ENCODE measurements at places on chromosomes 5 and 9. TPM values are rescaled to one million over a fixed set of nuclear protein-coding genes. Genes with fewer than 3 reads are reported as not detected.

Gene CFAP77
- total RNA-seq, result not detected

GRCh38 chr5:174655351-174655750, 69.0 kb upstream of the MSX2 start:
- no peak overlapping the region for H3K27ac ChIP-seq
- H3K4me3 ChIP-seq, result no peak overlapping the region
- no peaks in the 10 kb centered on the region for H3K27me3 ChIP-seq

- no peaks in the 10 kb centered on the region for H3K36me3 ChIP-seq
- no peak for DNase-seq
Measured at GRCh38 chr9:76687861-76688391, 76.3 kb upstream of the PCA3 start.

Gene LCN15
- total RNA-seq, result not detected

Gene ENTPD2
- total RNA-seq, result 3.4 TPM

DNA sequence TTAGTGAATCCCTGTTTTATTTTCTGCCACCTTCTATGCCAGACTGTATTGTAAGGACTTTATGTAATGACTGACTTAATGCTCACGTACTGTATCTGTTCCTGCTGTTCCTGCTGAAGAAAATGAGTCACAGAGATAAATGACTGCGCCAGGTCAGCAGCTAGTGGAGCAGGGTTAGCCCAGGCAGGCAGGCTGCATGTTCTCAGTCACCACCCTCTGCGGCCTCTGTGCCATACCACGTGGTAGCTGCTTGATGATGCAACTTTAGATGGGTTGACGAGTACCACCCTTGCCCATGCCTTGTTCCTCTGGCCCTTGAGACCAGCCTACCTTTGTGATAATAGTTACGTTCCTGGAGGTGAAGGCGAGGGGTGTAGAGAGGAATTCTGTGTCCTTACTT, 161.9 kb downstream of the TRIO start:
- DNase-seq, result no peak
- H3K4me3 ChIP-seq, result no peak overlapping the region
- no peaks in the 10 kb centered on the region for H3K4me1 ChIP-seq
- H3K27ac ChIP-seq, result no peak overlapping the region
- no peaks in the 10 kb centered on the region for H3K27me3 ChIP-seq

GRCh38 chr9:93774331-93775102, 180.6 kb downstream of the BARX1 start:
- no peaks in the 10 kb centered on the region for H3K27me3 ChIP-seq
- H3K4me1 ChIP-seq, result no peaks in the 10 kb centered on the region
- H3K27ac ChIP-seq, result no peak overlapping the region
- no peak for DNase-seq

Gene EGFL7
- total RNA-seq, result 30.2 TPM

DNA sequence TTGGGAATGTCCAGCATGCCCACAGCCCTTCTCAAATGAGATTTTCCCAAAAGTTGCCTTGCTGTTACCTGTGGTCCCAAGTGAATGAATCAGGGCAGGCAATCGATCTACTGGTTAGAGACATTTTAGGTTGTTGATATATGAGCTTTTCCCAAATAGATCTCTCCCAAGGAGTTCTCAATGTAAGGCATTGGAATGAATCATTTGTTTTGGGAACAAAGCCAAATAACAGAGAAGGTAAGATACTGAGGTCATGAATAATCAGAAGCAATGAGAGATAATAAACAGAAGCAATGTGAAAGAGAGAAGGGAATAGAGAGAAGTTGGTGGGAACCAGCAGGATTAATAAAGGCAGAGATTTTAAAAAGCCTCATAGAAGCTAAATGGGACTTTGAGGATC, 93.6 kb upstream of the FER start:
- no peaks in the 10 kb centered on the region for H3K36me3 ChIP-seq
- no peak overlapping the region for H3K4me3 ChIP-seq
- DNase-seq, result no peak

Gene FKBP15
- 20.1 TPM for total RNA-seq

Gene GRM6
- not detected for total RNA-seq

Gene ANKRD20A1
- total RNA-seq, result not detected

DNA sequence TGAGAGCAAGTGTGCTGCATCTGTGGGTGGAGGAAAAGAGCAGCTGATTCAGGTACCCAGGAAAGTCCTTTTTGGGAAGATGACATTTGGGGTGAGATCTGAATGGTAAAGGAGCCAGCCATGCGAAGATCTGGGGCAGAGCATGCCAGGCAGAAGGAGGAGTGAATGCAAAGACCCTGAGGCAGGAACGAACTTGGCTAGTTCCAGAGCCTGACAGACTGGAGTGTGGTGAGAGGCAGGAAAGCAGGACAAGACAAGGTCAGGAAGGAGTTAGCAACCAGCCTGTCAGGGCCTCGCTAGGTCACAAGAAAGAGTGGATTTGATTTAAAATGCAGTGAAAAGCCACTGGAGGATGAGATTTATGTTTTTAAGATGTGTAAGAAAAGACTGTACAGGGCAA, 28.2 kb downstream of the RGS7BP start:
- H3K27me3 ChIP-seq, result no peaks in the 10 kb centered on the region
- no peak overlapping the region for H3K27ac ChIP-seq
- H3K4me1 ChIP-seq, result no peaks in the 10 kb centered on the region
- no peaks in the 10 kb centered on the region for H3K36me3 ChIP-seq
- DNase-seq, result no peak

- no peaks in the 10 kb centered on the region for H3K27me3 ChIP-seq
- no peak overlapping the region for H3K4me3 ChIP-seq
- DNase-seq, result no peak
- H3K36me3 ChIP-seq, result no peaks in the 10 kb centered on the region
- no peak overlapping the region for H3K27ac ChIP-seq
Measured at GRCh38 chr5:132222649-132223038, 5.0 kb downstream of the P4HA2 start.

- peaks cover 5% of the 10 kb centered on the region for H3K4me1 ChIP-seq
- DNase-seq, result no peak
- H3K27me3 ChIP-seq, result no peaks in the 10 kb centered on the region
- no peak overlapping the region for H3K27ac ChIP-seq
- H3K36me3 ChIP-seq, result no peaks in the 10 kb centered on the region
- H3K4me3 ChIP-seq, result no peak overlapping the region
Measured at GRCh38 chr9:129198319-129199043, 20.4 kb upstream of the IER5L start.

Gene SHISAL2B
- total RNA-seq, result not detected

DNA sequence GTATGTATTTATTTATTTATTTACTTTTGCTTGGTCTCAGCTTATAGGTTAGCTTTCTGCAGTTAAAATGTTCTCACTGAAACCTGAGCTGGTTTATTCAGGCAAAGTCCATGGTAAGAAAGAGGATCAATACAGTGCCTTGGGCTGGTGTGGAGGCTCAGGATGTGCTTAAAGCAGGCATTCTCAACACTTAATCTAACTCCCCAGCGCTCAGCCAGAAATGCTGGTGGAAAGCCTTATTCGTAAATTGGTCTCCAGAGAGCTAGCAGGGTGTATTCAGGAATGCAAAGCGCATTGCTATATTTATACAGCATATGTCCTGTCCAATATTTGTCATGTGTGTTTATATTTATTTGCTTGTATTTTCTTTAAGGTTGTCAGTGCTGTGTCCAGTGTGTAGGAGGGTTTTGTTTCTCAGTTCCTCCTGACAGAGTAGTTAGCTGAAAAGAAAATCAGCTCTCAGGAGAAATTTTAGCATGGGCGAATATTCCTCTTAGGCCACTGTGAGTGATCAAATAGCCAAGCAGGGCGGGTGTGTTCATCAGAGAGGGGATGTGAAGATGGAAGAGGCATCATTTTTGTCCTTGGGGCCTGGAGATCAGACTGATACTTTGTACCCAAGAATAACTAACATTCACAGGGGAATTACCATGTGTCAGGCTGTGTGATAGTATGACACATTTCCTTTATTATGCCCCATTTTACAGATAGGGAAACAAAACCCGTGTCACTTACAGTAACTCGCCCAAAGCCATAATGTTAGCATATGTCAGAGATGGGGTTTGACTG, 65.8 kb downstream of the DOCK2 start:
- no peak for DNase-seq
- no peak overlapping the region for H3K4me3 ChIP-seq
- no peaks in the 10 kb centered on the region for H3K4me1 ChIP-seq
- H3K27ac ChIP-seq, result no peak overlapping the region
- H3K27me3 ChIP-seq, result no peaks in the 10 kb centered on the region

GRCh38 chr9:77011973-77012821, 7.3 kb upstream of the FOXB2 start:
- no peaks in the 10 kb centered on the region for H3K4me1 ChIP-seq
- no peak overlapping the region for H3K4me3 ChIP-seq
- no peak overlapping the region for H3K27ac ChIP-seq

DNA sequence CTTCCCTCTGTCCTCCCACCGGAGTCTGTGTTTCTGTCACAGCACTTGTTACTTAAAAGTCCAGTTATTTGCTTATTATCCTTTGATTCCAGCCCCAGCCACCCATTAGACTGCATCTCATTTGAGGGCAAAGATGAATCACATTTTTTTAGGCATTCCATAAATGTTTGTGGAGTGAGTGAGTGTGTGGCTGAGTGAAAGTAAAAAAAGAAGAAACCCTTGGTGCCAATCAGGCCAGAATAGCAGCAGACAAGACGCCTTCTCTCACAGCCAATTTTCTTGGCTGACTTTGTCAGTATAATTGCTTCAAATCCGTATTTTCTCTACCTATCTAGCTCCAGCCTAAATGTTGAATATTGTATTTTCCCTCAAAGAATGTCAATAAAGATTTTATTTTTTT, 613.0 kb upstream of the WWC1 start:
- H3K36me3 ChIP-seq, result no peaks in the 10 kb centered on the region
- H3K27me3 ChIP-seq, result no peaks in the 10 kb centered on the region
- no peak overlapping the region for H3K4me3 ChIP-seq

Gene TERT
- total RNA-seq, result 5.1 TPM

DNA sequence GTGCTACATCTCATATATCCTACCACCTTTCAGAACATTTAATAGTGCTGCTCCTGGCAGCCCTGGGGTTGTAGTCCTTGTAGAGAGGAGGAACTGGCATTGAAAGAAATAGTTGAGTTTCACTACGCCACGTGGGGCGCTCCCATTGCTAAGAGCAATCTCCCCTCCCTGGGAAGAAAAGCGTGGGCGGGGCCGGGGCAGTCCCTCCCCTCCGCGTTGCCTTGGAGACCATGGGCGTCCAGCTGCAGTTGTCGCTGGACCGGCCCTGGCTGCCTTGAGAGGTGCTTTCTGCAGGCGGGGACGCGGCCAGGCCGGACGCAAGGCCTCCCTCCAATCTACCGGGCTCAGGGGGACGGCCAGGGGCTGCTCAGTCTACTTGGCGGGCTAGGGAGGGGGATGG, 368 bp upstream of the CCDC180 start:
- peaks cover 7% of the 10 kb centered on the region for H3K4me1 ChIP-seq
- H3K27ac ChIP-seq, result no peak overlapping the region
- DNase-seq, result no peak
- no peaks in the 10 kb centered on the region for H3K27me3 ChIP-seq

Gene PCDHGA9
- 4.4 TPM for total RNA-seq

DNA sequence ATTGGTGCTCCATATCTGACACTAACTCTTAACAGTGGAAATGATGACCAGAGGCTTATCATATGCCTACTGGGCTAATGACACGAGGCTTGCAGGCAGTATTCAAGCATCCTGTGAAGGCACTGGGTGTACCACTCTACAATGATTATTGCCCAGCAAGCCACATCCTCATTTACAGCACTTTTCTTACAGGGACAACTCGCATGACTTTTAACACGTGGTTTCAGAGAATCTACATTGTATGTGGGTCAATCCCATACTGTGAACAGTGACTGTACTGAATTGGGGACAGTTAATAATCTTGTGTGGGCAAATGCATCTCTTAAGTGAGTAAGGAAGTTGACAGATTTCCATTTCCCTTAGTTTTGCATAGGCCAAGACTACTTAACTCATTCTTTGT, 260.0 kb downstream of the TRPM3 start:
- H3K4me3 ChIP-seq, result no peak overlapping the region
- no peaks in the 10 kb centered on the region for H3K27me3 ChIP-seq
- H3K36me3 ChIP-seq, result no peaks in the 10 kb centered on the region
- H3K4me1 ChIP-seq, result no peaks in the 10 kb centered on the region
- no peak for DNase-seq
- no peak overlapping the region for H3K27ac ChIP-seq

Gene RANBP3L
- total RNA-seq, result not detected

GRCh38 chr5:107373549-107374263, 297.0 kb downstream of the EFNA5 start:
- H3K4me1 ChIP-seq, result no peaks in the 10 kb centered on the region
- H3K36me3 ChIP-seq, result no peaks in the 10 kb centered on the region
- H3K27me3 ChIP-seq, result no peaks in the 10 kb centered on the region
- DNase-seq, result no peak

Gene DBH
- total RNA-seq, result not detected

Gene PCDHB3
- not detected for total RNA-seq

DNA sequence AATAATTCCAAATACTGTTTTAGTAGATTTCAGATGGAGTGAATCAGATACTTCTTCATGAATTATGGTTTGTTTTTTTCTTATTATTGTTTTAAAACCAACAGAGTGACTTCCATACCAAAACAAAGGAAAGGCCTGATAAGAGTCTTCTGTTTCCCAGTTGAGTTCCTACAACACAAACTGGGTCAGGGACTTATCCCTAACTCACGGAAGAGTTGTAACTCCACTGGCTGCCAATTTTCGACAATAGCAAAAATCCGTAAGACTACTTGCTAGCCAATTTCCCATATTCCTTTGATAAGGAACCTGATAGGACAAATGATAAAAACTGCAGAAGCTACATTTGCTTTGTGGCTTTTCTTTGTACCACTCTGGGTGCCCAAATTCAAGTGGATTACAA, 219.2 kb downstream of the AP3B1 start:
- H3K4me1 ChIP-seq, result peaks cover 24% of the 10 kb centered on the region
- no peak overlapping the region for H3K4me3 ChIP-seq
- no peaks in the 10 kb centered on the region for H3K36me3 ChIP-seq
- DNase-seq, result no peak
- no peak overlapping the region for H3K27ac ChIP-seq

- H3K36me3 ChIP-seq, result no peaks in the 10 kb centered on the region
- H3K27ac ChIP-seq, result no peak overlapping the region
- no peaks in the 10 kb centered on the region for H3K27me3 ChIP-seq
- no peak for DNase-seq
- no peak overlapping the region for H3K4me3 ChIP-seq
- no peaks in the 10 kb centered on the region for H3K4me1 ChIP-seq
Measured at GRCh38 chr5:76125888-76126287, 42.7 kb downstream of the SV2C start.

DNA sequence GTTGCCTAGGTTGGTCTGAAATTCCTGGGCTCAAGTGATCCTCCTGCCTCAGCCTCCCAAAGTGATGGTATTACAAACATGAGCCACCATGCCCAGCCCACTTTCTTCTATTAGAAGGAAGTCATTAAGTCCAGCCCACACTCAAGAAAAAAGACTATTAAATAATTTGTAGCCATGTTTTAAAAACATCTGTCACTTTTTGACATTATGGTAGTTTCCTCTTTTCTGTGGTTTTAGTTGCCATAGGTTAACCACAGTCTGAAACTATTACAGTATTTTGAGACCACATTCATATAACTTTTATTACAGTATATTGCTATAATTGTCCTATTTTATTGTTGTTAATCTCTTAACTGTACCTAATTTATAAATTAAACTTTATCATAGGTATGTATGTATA, 31.9 kb upstream of the C5orf24 start:
- no peak overlapping the region for H3K4me3 ChIP-seq
- no peaks in the 10 kb centered on the region for H3K36me3 ChIP-seq
- DNase-seq, result no peak
- no peak overlapping the region for H3K27ac ChIP-seq

All from Caco-2 (cell line).